K562 (cell line): ENCODE measurements at places on chromosomes 11 and 22. TPM values are rescaled to one million over a fixed set of nuclear protein-coding genes. Genes with fewer than 3 reads are reported as not detected.

Gene GPR83
- total RNA-seq, result 0.07 and 0.13 TPM in 2 replicates

Gene CRYBB3
- not detected in 2 replicates for total RNA-seq

Gene ISX
- total RNA-seq, result 0.07 and 0.18 TPM in 2 replicates

- no peak for DNase-seq
Observed at GRCh38 chr11:7555052-7555699, 41.4 kb downstream of the PPFIBP2 start.

- peak; percentile 18 for DNase-seq
Observed at GRCh38 chr11:13169709-13170108, 107.9 kb upstream of the BMAL1 start.

- no peak for DNase-seq
Observed at GRCh38 chr11:109547356-109548027, 125.5 kb downstream of the C11orf87 start.
